ENCODE measurements at places on chromosomes 11 and 22. TPM values are rescaled to one million over a fixed set of nuclear protein-coding genes. Genes with fewer than 3 reads are reported as not detected.

Gene TTC28
- total RNA-seq: 44.4 TPM

DNA sequence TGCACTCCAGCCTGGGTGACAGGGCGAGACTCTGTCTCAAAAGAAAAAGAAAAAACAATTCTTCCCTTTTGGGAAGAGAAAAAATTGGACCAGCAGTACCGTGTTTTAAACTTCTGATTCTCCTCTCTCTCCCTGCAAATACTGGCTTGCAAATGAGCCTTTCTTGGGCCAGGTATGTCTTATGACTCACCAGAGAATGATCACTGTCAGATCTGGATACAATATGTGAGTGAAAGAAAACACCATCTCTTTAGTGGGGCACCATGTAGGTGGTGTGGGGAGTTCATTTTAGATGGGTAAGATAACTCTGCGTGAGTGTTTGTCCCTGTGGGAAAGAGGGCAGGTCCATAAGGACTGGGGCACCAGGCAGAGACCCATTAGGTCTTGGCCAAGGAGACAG lies 2.4 kb upstream of the SCGB2A2 start:
- H3K27me3 ChIP-seq: no peaks in the 10 kb centered on the region
- H3K4me1 ChIP-seq: no peaks in the 10 kb centered on the region
- H3K27ac ChIP-seq: no peak overlapping the region

GRCh38 chr11:507727-508515 lies 879 bp upstream of the RNH1 start:
- peaks cover 6% of the 10 kb centered on the region for H3K4me1 ChIP-seq
- no peaks in the 10 kb centered on the region for H3K27me3 ChIP-seq
- H3K4me3 ChIP-seq: peak overlapping the region; percentile 82
- no peak overlapping the region for H3K27ac ChIP-seq
- H3K36me3 ChIP-seq: no peaks in the 10 kb centered on the region

DNA sequence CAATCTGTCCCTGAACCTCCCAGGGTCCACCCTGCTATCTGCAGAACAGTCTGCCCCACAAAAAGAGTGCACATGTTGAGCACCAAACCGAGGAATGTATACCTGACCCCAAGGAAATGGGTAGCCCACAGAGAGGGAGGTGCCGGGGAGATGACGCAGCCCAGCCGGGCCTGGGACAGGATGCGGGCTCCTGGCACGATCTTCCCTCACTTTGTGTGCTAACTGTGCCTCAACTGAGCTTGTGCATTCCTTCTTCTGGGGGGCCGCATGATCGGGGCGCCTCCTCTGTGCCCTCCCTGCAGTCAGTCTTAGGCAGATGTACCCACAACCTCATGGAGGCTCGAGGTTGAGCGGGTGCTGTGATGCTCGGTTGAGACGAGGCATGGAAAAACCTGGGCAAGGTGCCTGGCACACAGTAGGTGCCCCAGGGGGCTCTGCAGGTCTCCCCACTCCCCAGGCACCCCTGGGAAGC lies 2.4 kb downstream of the GAS2L1 start:
- peaks cover 32% of the 10 kb centered on the region for H3K27me3 ChIP-seq
- H3K27ac ChIP-seq: no peak overlapping the region
- no peaks in the 10 kb centered on the region for H3K36me3 ChIP-seq
- no peak for DNase-seq
- no peak overlapping the region for H3K4me3 ChIP-seq

Gene TESMIN
- 7.4 TPM for total RNA-seq

DNA sequence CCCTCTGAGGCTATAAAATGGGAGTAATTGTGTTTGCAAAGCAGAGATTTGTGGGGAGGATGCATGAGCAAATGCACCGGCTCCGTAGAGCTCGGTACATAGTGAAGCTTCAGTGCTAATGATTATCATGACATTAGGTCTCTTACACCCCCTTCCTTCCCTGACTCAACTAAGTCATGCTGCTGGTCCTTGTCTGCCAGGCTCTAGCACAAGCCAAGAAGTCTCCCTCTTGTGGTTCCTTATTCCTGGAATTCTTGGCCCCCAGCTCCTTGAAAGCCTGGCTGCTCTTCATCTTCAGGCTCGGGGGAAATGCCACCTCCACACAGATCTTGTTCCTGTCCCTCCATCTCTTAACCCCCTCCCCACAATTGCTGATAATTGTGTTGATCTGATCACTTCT lies 45.7 kb upstream of the SYT13 start:
- H3K4me3 ChIP-seq: no peak overlapping the region
- H3K4me1 ChIP-seq: no peaks in the 10 kb centered on the region
- H3K36me3 ChIP-seq: no peaks in the 10 kb centered on the region
- DNase-seq: no peak

DNA sequence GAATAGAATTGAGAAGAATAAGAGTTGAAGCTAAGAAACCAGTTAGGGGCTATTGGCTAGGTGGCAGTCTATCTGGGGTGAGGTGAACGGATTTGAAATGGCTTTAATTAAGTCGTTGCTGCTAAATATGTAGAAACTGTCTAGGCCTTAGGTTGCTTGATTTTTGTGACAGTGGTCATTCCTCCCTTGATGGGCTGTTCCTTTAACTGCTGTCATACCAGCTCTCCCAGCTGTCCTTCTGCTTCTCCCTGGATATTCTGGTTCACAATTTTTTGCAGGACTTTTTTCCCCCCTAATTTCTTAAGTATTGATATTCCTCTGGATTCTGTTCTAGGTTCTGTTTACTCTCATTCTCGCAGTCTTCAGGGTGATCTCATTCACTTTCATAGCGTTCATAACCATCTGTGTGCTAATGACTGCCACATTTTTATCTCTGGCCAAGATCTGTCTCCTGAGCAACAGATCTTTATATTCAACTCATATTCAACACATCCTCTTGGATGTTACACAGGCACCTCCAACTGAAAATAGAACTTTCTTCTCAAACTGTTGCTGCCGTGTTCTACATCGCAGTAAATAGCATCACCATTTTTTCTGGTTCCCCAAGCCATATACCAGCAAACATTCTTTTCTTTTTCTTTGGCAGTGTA lies 134.1 kb downstream of the UVRAG start:
- DNase-seq: no peak
- H3K4me3 ChIP-seq: no peak overlapping the region
- H3K36me3 ChIP-seq: no peaks in the 10 kb centered on the region
- no peaks in the 10 kb centered on the region for H3K27me3 ChIP-seq

DNA sequence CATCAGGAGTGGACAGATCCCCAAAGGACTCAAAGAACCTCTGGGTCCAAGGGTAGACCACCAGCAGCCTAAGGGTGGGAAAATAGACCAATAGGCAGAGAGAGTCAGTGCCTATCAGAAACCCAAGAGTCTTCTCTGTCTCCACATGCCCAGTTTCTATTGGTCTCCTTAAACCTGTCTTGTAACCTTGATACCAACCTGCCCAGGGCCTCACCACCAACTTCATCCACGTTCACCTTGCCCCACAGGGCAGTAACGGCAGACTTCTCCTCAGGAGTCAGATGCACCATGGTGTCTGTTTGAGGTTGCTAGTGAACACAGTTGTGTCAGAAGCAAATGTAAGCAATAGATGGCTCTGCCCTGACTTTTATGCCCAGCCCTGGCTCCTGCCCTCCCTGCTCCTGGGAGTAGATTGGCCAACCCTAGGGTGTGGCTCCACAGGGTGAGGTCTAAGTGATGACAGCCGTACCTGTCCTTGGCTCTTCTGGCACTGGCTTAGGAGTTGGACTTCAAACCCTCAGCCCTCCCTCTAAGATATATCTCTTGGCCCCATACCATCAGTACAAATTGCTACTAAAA lies at the start of gene HBB:
HBB (minus strand) TSS at position 340 of the 579 bp plus-strand sequence; CDS start at position 290, 50 bp downstream.
- no peaks in the 10 kb centered on the region for H3K27me3 ChIP-seq
- H3K36me3 ChIP-seq: no peaks in the 10 kb centered on the region
- DNase-seq: no peak
- H3K4me3 ChIP-seq: no peak within 1 kb of the TSS
- H3K27ac ChIP-seq: no peak within 1 kb of the TSS

DNA sequence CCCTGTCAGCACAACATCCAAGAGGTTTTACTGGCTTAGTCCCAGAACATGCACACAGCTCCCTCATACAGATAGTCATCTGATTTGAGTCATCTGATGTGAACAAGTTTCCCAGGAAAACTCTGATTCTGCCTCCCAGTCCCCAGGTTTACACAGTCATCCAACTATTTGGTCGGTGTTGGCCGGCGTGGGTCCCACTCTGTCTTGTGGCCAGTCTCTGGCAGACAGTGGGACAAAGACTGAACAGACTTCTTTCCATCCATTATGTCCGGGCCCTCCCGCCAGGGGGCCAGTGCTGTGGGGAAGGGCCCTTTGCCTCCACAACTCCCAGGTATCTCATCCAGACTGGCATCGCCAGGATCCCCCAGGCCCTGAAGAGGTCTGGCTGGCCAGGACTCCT lies 60.0 kb downstream of the BTG4 start:
- H3K27me3 ChIP-seq: no peaks in the 10 kb centered on the region
- DNase-seq: no peak
- H3K27ac ChIP-seq: no peak overlapping the region

- H3K27me3 ChIP-seq: no peaks in the 10 kb centered on the region
- peak overlapping the region; percentile 10 for H3K27ac ChIP-seq
- peaks cover 30% of the 10 kb centered on the region for H3K4me1 ChIP-seq
- no peak overlapping the region for H3K4me3 ChIP-seq
These were observed 57.7 kb downstream of the GAB2 start for GRCh38 chr11:78359921-78360320.

DNA sequence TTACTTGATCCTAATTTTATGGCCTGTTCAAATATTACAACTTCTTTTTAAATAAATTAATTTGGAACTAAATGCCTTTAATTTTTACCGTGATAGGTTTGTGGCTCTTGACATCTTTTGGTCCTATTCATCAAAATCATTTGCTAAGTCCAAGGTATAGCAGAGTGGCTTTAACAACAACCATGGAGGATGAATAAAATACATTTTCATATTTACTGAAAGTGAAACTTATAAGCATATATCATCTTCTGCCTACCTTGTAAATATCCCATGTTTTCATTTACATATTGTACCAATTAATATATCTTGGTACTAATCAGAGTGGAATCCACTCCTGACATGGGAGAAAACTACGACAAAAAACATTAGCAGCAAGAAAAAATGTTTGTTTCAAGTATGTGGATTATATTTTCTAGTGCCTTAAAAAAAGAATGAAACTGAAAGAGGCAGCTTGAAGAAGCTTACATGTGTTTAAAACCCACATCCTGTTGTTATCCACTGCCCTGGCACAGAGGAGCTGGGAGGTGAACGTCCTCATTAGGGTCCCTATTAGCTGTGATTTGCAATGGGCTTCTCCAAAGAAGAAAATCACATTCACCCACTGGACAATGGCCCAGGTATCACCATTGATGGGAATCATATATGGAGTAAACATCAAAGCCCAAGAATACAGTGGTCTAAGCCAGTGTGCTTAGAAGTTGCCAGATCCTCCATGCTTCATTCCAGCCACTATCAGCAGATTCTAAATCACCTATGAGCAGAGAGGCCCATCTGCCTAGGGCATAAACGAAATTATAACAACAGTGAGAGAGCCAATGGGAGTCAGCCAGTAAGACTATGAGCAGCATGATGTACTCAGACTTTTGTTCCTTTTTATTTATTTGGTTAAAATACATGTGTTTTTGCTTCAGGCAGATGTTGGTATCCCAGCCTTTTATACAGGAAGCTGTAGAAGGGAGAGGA lies 84.7 kb downstream of the MAML2 start:
- no peaks in the 10 kb centered on the region for H3K27me3 ChIP-seq
- H3K4me1 ChIP-seq: peaks cover 7% of the 10 kb centered on the region
- DNase-seq: no peak
- no peak overlapping the region for H3K27ac ChIP-seq
- no peak overlapping the region for H3K4me3 ChIP-seq

DNA sequence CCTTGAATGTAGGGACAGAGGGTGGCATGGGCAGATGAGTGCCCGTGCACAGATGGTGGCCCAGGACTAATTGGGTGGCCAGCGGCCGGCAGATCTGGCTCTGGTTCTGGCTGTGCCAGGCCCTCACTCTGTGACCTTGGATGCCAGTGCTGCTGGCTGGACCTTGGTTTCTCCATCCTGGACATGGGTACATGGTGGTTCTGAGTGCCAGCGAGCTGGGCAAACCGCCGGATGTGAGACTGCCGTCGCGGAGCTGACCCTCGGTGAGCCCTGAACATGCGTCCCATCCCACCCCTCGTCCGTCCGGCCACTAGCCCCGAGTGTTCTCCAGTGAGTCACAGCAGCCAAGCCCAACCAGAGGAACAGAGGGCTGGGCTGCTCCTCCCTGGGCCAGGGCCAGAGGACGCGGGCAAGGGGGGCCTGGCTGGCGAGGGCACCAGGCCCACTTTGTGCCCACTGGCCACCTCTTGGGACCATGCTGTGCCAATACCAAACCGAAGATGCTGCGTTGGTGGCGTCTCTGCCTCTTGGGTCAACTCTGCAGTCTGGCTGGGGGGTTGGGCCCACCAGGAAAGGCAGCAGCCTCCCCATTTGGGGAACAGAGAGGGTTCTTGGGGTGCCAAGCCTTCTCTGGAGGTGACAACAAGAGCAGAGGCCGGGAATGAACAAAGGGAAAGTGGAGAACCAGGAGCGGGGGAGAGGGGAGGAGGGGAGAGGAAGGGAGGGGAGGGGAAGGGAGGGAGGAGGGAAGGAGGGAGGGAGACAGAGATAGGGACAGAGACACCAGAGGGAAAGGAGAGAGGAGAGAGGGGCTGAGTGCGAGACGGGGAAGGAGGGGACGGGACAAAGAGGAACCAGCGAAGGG lies 10.7 kb downstream of the LSP1 start:
- no peaks in the 10 kb centered on the region for H3K36me3 ChIP-seq
- H3K27me3 ChIP-seq: peaks cover 14% of the 10 kb centered on the region
- DNase-seq: peak; percentile 84
- no peak overlapping the region for H3K4me3 ChIP-seq
- H3K27ac ChIP-seq: no peak overlapping the region
- peaks cover 19% of the 10 kb centered on the region for H3K4me1 ChIP-seq

DNA sequence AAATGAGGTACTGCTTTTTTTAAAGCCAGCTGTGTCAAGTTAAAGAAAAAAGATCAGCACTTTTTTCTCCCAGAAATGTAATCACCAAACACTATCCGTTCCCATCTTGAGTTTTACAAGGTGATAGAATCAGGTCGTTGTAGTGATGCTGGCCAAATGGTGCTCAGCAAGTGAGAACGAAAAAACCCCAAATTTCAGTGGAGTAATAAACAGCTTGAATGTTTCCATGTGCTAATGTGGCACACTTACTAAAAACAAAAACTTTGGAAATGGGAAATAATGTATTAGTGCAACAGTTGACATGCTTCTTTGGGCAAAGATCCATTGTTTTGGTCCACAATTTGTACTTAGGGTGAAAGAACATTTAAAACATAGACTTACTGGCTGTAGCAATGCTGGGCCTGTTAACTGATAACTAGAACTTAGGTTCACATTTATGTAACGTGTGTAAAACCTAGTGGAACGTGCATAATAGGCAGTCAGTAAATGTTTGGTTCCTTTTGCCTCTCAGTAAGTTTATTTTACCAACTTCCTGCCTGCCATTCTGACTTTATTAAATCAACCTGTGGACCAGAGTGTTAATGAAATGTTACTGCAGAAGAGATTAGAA lies 15.4 kb upstream of the GDPD4 start:
- no peak overlapping the region for H3K27ac ChIP-seq
- H3K4me1 ChIP-seq: no peaks in the 10 kb centered on the region
- no peaks in the 10 kb centered on the region for H3K27me3 ChIP-seq
